Stimulated activated CD8-positive, alpha-beta memory T cell treated with anti-CD3 and anti-CD28 coated beads, Interleukin-7, amount 100 ng/mL, for 1 hour (primary cell): ENCODE measurements at places on chromosomes 5 and 9.

- no peak for DNase-seq
Measured at GRCh38 chr5:132387640-132388117, 18.2 kb downstream of the SLC22A5 start.

GRCh38 chr5:159764283-159765134 is 151.8 kb upstream of the ADRA1B start:
- DNase-seq = no peak

- DNase-seq = no peak
Measured at GRCh38 chr9:92729735-92730155, 34.9 kb downstream of the BICD2 start.

DNA sequence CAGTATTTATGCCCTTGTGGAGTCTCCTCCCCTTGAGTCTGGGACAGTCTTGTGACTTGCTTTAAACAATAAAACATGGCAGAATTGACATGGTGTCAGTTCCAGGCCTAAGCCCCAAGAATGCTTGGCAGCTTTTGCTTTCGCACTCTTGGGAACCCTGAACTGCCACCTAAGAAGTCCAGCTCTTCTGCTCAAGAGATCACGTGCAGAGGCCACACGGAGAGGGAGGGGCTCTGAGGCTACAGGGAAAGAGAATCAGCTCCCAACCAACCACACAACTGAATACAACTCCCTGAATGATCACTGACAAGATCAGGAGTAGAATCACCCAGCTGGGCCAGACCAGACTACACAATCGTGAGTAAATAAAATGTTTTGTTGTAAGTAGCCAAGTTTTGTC is 97.6 kb downstream of the MED27 start:
- DNase-seq = no peak

DNA sequence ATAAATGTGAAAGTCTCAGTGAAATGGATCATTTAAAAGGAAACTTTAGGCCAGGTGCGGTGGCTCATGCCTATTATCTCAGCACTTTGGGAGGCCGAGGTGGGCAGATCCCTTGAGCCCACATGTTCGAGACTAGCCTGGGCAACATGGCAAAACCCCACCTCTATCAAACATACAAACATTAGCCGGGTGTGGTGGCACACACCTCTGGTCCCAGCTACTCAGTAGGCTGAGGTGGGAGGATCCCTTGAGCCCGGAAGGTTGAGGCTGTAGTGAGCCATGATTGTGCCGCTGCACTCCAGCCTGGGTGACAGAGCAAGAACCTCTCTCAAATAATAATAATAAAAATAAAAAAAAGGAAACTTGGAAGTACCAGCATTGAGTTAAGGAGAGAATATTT is 176.1 kb downstream of the HSPA4 start:
- DNase-seq = no peak

- no peak for DNase-seq
Measured at GRCh38 chr5:87190041-87190440, 77.6 kb upstream of the RASA1 start.

- DNase-seq = no peak
Measured at GRCh38 chr5:71978216-71978615, 129.1 kb upstream of the MAP1B start.

GRCh38 chr5:65483546-65484346 is 2.0 kb upstream of the ADAMTS6 start:
- no peak for DNase-seq

- no peak for DNase-seq
Measured at GRCh38 chr5:117188211-117188610, 613.6 kb upstream of the SEMA6A start.

DNA sequence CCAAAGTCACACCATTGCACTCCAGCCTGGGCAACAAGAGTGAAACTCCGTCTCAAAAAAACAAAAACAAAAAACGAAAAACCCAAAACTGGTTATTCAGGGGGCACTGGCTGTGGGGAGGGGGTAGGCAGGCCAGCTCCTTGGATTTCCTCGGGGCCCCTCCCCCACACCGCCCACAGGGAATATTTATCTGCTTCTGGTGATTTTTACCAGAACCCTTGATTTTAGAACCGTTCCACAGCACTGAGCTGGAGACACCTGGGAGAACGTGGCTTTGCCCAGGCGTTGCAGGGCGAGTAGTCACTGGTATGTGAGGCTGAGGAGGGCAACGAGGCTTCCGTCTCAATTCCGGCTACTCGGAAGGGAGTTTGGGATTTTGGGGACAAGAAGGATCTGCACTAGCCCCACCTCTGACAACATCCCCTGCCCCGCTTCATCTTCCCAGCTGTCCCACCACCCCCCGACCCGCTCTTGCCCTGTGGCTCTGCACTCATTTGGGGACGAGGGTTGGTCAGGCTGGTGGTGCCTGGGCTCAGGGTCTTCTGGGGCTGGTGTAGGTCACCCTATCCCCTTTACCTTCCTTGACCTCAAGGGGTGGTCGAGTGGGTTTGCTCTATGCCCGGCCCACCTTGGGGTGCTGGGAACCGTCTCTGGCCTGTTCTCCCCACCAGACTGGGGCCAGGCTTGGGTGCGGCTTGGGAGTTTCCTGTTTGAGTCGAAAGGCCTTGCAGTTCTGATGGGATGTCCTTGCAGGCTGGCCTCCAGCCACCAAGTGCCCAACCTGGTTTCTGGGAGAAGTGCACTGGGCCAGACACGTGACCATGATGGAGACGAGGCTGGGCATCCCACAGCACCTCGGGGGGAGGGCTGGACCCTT is 3.5 kb downstream of the AHRR start:
- no peak for DNase-seq

- DNase-seq = no peak
Measured at GRCh38 chr9:111352545-111352944, 22.5 kb upstream of the OR2K2 start.

- no peak for DNase-seq
Measured at GRCh38 chr5:43840424-43841125, 237.6 kb downstream of the NNT start.

DNA sequence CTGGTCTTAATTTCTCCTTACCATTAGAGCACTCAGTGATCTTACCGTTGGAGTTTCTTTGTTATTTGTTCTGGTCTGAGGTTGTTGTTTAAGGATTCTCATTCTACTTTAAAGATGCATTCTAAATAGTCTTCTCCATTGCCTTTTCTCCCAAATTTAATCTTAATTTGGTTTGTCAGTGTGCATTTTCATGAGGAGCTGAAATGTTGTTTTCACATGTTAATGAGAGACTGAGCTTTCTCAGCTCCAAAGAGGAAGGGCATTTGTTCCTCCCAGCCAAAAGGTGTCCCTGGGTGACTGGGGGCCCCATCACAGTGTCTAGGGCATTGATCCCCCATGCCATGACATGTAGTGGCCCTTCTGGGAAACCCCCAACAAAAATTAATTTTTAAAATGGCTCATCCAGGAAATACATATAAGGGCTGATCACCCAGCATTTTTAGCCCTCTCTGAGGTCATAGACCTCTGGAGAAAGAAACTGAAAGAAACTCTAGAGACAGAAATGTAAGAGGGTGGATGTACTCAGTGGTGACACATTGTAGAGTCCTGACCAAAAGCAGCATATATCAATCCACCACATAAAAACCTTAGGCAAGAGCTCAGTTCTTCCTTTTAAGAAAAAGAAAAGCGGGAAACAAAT is 240.4 kb upstream of the RAI14 start:
- DNase-seq = no peak

DNA sequence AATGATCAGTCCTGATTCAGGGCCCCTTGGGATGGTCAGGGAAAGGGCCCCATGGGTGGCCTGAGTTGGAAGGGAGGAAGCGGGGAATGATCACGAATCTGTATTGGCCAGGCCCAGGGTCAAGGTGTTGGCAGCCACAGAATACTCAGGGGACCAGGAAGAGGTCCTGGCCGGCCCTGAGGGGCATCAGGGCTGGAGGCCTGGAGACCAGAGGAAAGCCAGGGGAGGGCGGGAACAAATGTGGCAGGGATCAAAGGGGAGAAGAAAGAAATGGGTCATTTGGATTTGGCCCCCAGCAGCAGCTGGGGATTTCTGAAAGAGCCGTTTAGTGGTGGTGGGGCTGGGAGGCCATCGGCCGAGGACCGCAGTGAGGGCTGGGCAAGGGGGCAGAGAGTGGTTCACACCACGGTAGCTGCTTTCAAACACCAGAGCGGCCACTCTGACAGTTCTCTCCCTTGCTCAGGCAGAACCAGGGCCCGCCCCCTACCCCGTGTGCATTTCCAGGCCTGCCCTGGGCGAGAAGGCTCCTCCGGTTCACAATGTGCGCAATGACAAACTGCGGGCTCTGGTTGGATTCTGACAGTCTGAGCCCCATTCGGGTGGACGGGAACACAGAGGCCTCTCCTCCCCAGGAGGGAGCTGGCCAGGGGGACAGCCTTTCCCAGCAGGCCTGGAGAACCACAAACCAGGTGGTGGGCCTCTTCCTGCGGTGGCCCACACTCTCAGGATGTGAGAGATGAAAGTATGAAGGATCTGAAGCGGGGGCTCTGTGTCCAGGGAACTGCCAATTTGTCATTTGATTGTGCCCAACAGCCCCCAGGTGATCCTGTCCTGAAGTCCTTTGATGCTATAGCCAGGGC is 220.3 kb upstream of the IER5L start:
- DNase-seq = no peak

GRCh38 chr5:174735498-174736330 is 11.3 kb downstream of the MSX2 start:
- DNase-seq = no peak

DNA sequence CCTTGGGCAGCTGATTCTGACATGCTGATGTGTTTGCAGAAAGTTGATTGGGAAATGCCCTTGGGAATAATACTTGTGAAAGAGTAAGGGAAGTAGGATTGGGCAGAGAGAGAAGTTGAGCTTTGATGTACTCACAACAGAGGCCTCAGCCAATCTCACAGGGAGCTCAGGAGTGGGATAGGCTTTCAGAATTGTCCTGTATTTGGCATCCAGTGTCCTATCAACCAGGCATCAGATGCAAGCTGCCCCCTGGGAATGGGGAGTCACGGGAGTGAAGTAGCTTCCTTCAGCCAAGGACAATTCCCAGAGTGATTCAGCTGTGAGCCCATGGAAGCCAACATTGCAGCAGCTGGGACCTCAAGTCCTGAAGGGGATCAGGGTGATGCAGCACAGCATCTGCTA is 39.6 kb downstream of the DMAC1 start:
- DNase-seq = no peak

DNA sequence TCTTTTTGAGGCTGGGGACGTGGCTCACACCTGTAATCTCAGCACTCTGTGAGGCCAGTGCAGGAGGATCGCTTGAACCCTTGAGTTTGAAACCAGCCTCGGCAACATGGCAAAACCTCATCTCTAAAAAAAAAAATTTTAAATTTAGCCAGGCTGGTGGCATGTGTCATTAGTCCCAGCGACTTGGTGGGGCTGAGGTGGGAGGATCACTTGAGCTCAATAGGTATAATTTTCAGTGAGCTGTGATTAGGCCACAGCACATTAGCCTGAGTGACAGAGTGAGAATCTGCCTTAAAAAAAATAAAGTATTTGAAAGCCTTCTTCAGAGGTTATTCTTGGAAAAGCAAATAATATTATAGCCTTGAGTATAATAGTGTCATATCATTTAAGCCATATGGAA is 41.8 kb downstream of the NSD1 start:
- no peak for DNase-seq
